Karpas-422 (cell line): ENCODE measurements at places on chromosomes 2 and 18. TPM values are rescaled to one million over a fixed set of nuclear protein-coding genes. Genes with fewer than 3 reads are reported as not detected.

Gene FSHR
- total RNA-seq, result not detected in 2 replicates

Gene MRPS9
- total RNA-seq, result 24.5 and 64.1 TPM in 2 replicates

Gene HOXD11
- not detected in 2 replicates for total RNA-seq

Gene SERPINB5
- total RNA-seq, result 1.0 TPM in 1 of 2 replicates, not detected in the other

Gene MBOAT2
- not detected in 2 replicates for total RNA-seq

Gene CFAP221
- total RNA-seq, result 0.72 TPM in 1 of 2 replicates, not detected in the other

Gene TMEM17
- total RNA-seq, result 0.86 TPM in 1 of 2 replicates, not detected in the other

Gene TRIM43
- not detected in 2 replicates for total RNA-seq

Gene OST4
- total RNA-seq, result 201 and 402 TPM in 2 replicates

Gene MBD1
- 33.0 and 85.4 TPM in 2 replicates for total RNA-seq

Gene KLHL41
- total RNA-seq, result 0.07 TPM in 1 of 2 replicates, not detected in the other

Gene ASTL
- not detected in 2 replicates for total RNA-seq

Gene ATG4B
- 63.9 and 66.6 TPM in 2 replicates for total RNA-seq

Gene NETO1
- total RNA-seq, result not detected in 2 replicates

Gene ANKAR
- total RNA-seq, result 5.7 and 24.9 TPM in 2 replicates

Gene LYPD6B
- total RNA-seq, result 0.43 and 0.75 TPM in 2 replicates

Gene UGT1A6
- not detected in 2 replicates for total RNA-seq

Gene KLHL30
- not detected in 2 replicates for total RNA-seq

Gene SPHKAP
- total RNA-seq, result not detected in 2 replicates

Gene MARCO
- not detected in 2 replicates for total RNA-seq

Gene VIT
- total RNA-seq, result not detected in 2 replicates

Gene DSC1
- total RNA-seq, result 2.3 and 2.4 TPM in 2 replicates

Gene RTP5
- total RNA-seq, result not detected in 2 replicates

Gene PDK1
- total RNA-seq, result 70.2 and 130 TPM in 2 replicates

Gene MYL12A
- total RNA-seq, result 300 and 482 TPM in 2 replicates

Gene PLCD4
- 0.43 TPM in 1 of 2 replicates, not detected in the other for total RNA-seq

Gene B3GNT7
- 2.8 and 4.7 TPM in 2 replicates for total RNA-seq

Gene ITGA6
- total RNA-seq, result 0.37 and 0.94 TPM in 2 replicates

Gene INHBB
- not detected in 2 replicates for total RNA-seq

Gene MBD5
- total RNA-seq, result 19.2 and 64.7 TPM in 2 replicates

Gene GPR45
- not detected in 2 replicates for total RNA-seq

Gene IER3IP1
- 32.2 and 32.9 TPM in 2 replicates for total RNA-seq

Gene KCNG2
- not detected in 2 replicates for total RNA-seq

Gene MDH1B
- 1.7 and 2.8 TPM in 2 replicates for total RNA-seq

Gene DNER
- not detected in 2 replicates for total RNA-seq

Gene MAPK4
- total RNA-seq, result not detected in 2 replicates

Gene INPP1
- 0.89 and 2.8 TPM in 2 replicates for total RNA-seq

Gene VWC2L
- not detected in 2 replicates for total RNA-seq

Gene TMEM163
- 4.7 and 7.3 TPM in 2 replicates for total RNA-seq

Gene TMEFF2
- total RNA-seq, result not detected in 2 replicates

Gene SLC38A11
- not detected in 2 replicates for total RNA-seq

Gene LYPD1
- 0.29 TPM in 1 of 2 replicates, not detected in the other for total RNA-seq

Gene KIF1A
- total RNA-seq, result not detected in 2 replicates

Gene GAL3ST2
- not detected in 2 replicates for total RNA-seq

Gene SLC14A1
- total RNA-seq, result 1.1 TPM in 1 of 2 replicates, not detected in the other

Gene NYAP2
- total RNA-seq, result not detected in 2 replicates

Gene MERTK
- total RNA-seq, result not detected in 2 replicates

Gene CD226
- total RNA-seq, result 5.1 and 6.4 TPM in 2 replicates

Gene ZBTB7C
- total RNA-seq, result not detected in 2 replicates

Gene GALNT3
- 0.94 and 3.0 TPM in 2 replicates for total RNA-seq

Gene CROCC2
- not detected in 2 replicates for total RNA-seq

Gene SPC25
- 5.4 and 17.5 TPM in 2 replicates for total RNA-seq

Gene COMMD1
- 33.3 and 39.4 TPM in 2 replicates for total RNA-seq

Gene ATF2
- total RNA-seq, result 27.5 and 83.4 TPM in 2 replicates

Gene RBKS
- total RNA-seq, result 0.90 and 1.6 TPM in 2 replicates

Gene SGO2
- 14.3 and 32.3 TPM in 2 replicates for total RNA-seq

Gene PROC
- not detected in 2 replicates for total RNA-seq

Gene SPOPL
- 26.6 and 30.3 TPM in 2 replicates for total RNA-seq

Gene SERPINB4
- not detected in 2 replicates for total RNA-seq
